Stimulated activated CD4-positive, alpha-beta T cell treated with anti-CD3 and anti-CD28 coated beads, Interleukin-1b, Interleukin-23, amount 100 ng/mL, for 1 hour (primary cell): ENCODE measurements at places on chromosomes 7 and 10.

DNA sequence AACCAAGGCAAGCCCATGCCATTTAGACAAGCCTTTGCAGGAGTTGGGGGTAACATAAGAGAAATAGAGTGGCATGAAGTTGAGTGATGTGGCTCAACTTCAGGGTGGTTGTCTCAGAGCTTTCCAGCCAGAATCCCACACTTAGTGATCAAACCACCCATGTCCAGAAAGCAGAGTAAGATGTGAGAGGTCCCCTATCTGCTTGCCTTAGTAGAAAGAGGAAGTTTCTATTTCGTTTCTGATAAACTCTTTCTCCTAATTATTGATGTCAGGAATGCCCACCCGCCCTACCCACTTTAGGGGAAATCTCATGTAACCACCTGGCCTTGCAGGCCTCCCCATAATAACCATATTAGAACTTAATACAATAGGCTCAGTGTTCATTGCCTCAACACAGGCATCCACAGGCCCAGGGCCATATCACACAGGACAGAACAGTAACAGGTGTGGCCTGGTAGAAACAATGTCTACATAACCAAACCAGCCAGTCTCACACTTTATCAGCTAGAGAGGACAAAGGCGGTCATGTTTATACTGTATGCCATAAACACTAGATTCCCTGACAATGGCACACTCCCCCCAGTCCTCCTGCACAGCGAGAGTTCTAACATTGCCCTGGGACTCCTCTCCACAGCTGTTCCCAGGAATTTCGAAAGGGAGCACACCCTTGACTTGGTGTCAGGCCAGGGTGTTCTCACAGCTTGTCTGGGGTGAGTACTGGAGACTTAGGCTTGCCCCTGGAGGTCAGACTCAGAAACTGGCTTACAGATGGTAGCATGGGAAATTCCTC, 364.4 kb downstream of the CXCL12 start:
- no peak for DNase-seq

- DNase-seq: no peak
Measured at GRCh38 chr7:113085781-113086390, 741 bp downstream of the GPR85 start.

DNA sequence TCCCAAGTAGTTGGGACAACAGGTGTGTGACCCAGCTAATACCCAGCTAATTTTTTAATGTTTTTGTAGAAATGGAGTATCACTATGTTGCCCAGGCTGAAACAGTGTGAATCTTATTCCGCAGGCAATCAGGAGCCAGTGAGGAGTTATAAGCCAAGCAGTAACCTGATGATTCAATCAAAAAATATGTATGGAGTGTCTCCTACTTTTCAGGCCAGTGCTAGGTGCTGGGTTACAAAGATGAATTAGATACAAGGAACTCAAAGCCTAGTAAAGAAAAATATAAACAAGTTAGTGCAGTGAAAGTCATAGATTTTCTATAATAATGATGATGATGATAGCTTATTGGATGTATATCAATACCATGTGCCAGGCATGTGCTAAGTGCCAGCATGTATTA, 13.2 kb upstream of the IFRD1 start:
- no peak for DNase-seq

GRCh38 chr7:30047124-30047523, 18.9 kb downstream of the PLEKHA8 start:
- no peak for DNase-seq

GRCh38 chr10:24821986-24822385, 98.3 kb upstream of the ARHGAP21 start:
- DNase-seq: no peak

GRCh38 chr7:95267754-95268153, 56.6 kb downstream of the PON1 start:
- DNase-seq: no peak

DNA sequence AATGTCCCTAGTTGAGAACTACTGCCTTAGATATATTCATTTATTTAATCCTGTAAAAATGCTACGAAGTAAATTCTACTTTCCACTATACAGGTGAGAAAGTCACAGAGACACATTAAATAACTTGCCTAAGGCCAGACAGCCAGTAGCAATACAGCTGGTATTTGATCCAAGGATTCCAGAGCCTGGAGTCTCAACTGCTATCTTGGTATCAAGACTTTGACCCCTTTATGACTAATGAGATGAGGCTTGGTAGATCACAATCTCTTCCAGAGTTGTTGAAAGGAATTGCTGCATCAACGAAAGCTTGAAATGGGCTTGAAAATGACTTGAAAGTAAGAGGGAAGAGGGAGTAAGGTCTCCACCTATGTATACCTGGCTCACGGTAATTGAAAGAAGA, 83.3 kb downstream of the ORC5 start:
- no peak for DNase-seq

- no peak for DNase-seq
Measured at GRCh38 chr7:85708221-85708620, 521.4 kb upstream of the SEMA3D start.

GRCh38 chr10:8815969-8816368, 761.5 kb downstream of the GATA3 start:
- no peak for DNase-seq

- DNase-seq: no peak
Measured at GRCh38 chr7:73696372-73696771, 13.0 kb downstream of the BUD23 start.

DNA sequence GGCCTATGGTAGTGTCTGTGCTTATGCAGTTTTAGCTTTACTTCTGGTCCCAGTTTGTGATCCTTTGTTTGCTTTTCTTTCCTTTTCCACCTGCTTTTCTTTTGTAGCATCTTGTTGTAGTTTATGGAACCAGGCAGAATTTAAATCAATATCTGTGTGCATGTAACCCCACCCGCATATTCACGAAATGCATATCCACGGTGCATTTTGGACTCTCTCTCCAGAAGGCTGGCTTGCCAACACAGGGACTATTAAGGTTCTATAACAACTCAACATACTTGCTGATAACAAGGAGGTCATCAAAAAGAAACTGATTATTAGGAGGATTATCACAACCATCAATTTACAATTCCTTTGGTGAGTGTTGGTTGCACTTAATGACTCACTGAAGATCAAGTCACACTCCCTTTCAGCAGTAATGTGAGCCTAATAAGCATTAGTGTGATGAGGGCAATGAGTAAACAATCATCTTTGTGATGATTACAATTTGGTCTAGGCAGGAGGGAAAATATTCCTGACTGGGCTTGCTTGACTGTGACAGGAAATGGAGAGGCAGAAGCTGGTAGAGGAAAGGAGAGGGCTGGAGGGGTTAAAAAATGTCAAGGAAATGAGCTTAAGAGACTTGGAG, 378.6 kb downstream of the REEP3 start:
- DNase-seq: no peak
